ENCODE measurements at places on chromosomes 5 and 9.

- DNase-seq = no peak
Measured at GRCh38 chr5:74428876-74429275, 211.7 kb downstream of the ENC1 start.

DNA sequence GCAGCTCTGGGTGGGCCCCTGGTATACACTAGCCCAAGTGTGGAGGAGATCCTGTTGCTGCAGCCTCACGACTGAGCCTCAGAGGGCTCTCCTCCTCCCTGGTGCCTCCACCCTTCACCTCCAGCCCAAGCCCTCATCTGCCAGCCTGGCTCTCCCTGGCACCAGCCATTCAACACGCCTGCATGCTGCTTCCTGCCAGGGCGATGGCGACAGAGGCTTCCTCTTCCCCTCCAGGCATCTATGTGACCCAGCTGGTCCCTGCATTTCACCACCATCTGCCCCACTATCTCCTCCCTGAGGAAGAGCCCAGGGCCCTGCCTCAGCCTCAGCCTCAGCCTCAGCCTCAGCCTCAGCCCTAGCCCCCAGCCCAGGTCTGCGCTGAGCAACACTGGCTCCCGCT, 54.8 kb upstream of the ANGPTL2 start:
- DNase-seq = no peak

GRCh38 chr9:15253197-15253596, 53.8 kb downstream of the TTC39B start:
- peak; percentile 8 for DNase-seq

GRCh38 chr5:150043657-150044328, 42.6 kb downstream of the CSF1R start:
- no peak for DNase-seq

DNA sequence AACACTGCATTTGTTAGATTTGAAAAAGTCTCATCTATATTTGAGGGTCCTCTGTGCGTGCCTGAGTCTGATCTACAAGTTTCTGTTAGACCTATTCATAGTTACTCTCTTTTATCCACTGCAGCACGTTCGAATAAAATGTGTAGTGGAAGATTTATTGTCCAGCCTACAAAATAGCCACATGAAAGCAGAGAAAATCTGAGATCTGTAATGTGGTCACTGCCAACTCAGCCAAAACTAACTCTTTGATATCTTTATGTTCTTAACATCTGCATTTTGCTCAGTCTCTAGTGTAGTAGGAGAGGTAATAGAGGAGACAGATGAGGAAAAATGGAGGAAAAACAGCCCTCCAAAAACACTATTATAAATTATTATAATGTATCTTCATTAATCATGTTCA, 354.0 kb downstream of the NPR3 start:
- DNase-seq = no peak
